ENCODE measurements at places on chromosomes 11 and 22. TPM values are rescaled to one million over a fixed set of nuclear protein-coding genes. Genes with fewer than 3 reads are reported as not detected.
A peak's percentile ranks its signal among the peaks of the same experiment; 100 is the strongest.

- no peak for DNase-seq
Measured at GRCh38 chr22:23769321-23769965, 1.7 kb upstream of the CHCHD10 start.

- no peak for DNase-seq
Measured at GRCh38 chr22:36467042-36467810, 14.2 kb downstream of the TXN2 start.

- no peak for DNase-seq
Measured at GRCh38 chr11:86431258-86431657, 56.6 kb downstream of the CCDC81 start.

DNA sequence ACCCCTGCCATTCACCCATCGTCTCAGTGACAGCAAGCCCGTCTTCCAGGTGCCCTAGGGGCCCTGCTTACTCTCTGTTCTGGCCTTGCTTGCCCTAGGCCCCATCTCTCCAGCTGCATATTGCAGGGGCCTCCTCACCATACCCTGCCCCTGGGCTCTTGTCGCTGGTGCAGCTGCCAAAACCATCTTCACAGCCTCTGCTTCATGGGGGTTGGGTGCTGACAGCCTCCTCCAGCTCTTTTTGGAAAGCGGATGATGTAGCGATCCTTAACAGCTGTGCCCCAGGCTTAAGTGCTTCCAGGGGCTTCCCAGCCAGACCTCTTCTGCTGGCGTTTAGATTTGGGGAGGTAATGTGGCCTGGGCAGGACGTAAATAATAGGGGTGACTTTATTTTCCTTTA lies 61.2 kb upstream of the SUSD2 start:
- no peak for DNase-seq

The C22orf23 gene
- 0.44 TPM for total RNA-seq

- no peak for DNase-seq
Measured at GRCh38 chr11:115920092-115920461, 415.9 kb upstream of the CADM1 start.

The CAVIN3 gene
- total RNA-seq: 75.5 TPM

DNA sequence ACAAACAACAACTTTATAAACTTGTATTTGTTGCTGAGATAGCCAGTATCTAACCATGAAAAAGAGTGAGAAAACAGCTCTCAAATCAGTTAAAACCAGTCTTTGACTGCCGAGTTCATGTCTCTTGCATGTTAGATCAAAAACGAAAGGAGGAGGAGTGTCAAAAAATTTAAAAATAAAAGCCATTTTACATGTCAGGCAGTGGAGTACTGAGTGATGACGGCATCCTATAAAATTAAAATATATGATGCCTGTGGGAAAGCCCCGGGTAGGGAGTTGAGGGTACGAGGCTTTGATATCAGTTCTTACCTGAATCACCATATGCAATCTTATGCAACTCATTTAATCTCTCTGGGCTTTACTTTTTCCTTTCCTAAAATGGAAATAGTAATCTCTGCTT lies 117.3 kb downstream of the ETS1 start:
- no peak for DNase-seq

DNA sequence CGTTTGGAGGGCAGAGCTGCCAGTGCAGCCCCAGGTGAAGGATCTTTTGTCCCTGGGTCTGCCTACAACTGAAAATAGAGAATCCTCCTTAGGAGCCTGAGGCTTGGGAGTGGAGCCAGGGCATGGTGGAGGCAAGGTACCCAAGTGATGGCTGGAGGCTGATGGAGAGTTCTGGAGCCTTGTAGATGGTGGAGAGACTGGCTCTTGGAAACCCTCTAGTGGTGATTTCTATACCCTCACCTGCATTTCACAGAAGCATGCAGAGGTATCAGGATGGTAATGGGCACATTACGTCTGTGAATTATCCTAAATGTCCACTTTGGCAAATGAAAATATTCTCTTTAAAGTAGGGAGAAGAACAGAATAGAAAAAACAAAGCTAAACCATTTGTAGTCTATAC lies 44.4 kb downstream of the INSC start:
- DNase-seq: peak; percentile 61
